ENCODE measurements at places on chromosomes 1 and 21. TPM values are rescaled to one million over a fixed set of nuclear protein-coding genes. Genes with fewer than 3 reads are reported as not detected.

DNA sequence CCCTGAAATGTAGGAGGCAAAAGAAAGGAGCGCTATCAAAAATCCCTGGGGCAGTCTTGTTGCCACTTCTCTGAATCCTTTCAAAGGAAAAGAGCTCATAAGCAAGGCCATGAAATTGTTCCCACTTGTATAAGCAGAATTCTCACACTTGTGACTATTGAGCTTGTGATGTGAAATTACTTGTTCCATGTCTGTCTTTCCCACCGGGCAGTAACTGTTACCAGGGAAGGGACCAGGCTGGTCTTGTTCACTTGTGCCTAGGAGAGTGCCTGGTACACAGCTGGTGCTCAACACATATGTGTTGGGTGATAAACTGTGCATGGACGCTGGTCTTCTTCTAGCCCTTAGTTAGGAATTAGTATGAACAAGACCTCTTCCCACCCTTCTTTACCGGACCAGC, 150.6 kb downstream of the CDC7 start:
- no peak for DNase-seq

DNA sequence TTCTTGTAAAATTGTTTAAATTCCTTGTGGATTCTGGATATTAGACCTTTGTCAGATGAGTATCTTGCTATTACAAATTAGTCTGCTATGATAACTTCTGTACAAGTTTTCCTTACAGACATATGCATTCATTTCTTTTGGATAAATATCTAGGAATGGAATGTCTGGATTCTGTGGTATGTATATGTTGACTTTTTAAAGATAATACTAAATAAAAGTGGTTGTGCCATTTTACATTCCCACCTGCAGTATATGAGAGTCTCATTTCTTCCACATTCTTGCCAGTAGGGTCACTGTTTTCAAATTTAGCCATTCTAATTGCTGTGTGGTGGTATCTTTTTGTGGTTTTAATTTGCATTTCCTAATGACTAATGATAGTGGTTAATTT, 53.9 kb downstream of the SYDE2 start:
- no peak for DNase-seq

DNA sequence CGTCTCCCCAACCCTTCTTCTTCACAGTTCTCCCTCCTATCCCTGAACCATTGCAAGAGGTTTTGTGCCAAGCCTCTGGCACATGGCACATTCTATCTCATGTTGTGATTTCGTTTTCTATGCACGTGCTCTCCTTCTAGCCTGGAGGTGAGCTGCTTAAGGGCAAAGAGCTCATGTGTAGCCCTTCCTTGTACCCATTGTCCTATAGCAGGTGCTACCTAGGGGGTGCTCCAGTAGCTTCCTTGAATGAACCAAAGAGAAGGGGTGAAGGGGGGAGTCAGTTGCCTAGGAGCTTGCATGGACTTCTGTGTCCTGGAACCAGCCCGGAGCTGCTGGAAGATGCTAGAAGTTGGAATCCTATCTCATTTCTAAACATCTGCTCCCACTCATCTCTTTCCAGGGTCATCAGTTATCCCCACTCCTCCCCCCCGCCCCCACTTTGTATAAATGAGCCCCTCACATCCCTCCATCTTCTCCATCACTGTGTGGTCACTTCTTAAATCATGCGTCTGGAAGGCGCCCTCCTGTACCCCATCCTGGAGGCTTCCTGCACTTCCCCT, 535 bp upstream of the DISC1 start:
- DNase-seq, result no peak

GRCh38 chr1:198244772-198245171, 88.0 kb downstream of the NEK7 start:
- no peak for DNase-seq

GRCh38 chr1:35460796-35461195, 96.4 kb downstream of the KIAA0319L start:
- DNase-seq, result no peak

GRCh38 chr1:94622757-94623156, 81.2 kb upstream of the F3 start:
- no peak for DNase-seq

- DNase-seq, result no peak
These were observed 14.1 kb downstream of the PIK3C2B start for GRCh38 chr1:204480515-204480914.

CPT2 gene
- 25.3 TPM for total RNA-seq

F3 gene
- 1.0 TPM for total RNA-seq

All from activated T-helper 2 cell treated with anti-CD3 and anti-CD28 coated beads, Interferon-gamma antibody, Interleukin-2, Interleukin-4, amounts not matched to agents 10 μg/mL and 5 μg/mL and 100 μg/mL, durations not matched to agents 14 hours and 24 hours and 36 hours (primary cell).